ENCODE measurements at places on chromosomes 13 and 19.

- no peak for DNase-seq
Observed at GRCh38 chr19:47133021-47133471, 2.4 kb downstream of the SAE1 start.

DNA sequence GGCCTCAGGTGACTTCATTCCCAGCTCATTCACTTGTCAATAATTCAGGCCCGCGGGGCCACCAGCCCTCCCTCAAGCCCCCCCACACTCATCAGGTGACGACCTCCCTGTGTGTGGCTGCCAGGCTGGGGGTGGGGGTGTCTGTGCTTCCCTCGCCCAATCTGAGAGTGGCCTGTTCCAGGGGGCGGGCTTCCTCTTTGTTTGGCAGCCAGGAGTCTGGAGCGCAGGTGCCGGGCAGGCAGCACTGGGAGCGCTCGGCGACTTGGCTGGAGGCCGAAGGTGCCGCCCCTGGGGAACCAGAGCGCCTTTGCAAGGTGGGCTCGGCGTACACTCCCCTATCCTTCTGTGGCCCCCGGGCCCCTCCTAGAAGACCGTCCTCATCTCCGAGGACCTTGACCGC, 5.4 kb upstream of the ZNF98 start:
- DNase-seq, result no peak

- DNase-seq, result no peak
Observed at GRCh38 chr13:33860526-33860925, 42.6 kb downstream of the RFC3 start.

DNA sequence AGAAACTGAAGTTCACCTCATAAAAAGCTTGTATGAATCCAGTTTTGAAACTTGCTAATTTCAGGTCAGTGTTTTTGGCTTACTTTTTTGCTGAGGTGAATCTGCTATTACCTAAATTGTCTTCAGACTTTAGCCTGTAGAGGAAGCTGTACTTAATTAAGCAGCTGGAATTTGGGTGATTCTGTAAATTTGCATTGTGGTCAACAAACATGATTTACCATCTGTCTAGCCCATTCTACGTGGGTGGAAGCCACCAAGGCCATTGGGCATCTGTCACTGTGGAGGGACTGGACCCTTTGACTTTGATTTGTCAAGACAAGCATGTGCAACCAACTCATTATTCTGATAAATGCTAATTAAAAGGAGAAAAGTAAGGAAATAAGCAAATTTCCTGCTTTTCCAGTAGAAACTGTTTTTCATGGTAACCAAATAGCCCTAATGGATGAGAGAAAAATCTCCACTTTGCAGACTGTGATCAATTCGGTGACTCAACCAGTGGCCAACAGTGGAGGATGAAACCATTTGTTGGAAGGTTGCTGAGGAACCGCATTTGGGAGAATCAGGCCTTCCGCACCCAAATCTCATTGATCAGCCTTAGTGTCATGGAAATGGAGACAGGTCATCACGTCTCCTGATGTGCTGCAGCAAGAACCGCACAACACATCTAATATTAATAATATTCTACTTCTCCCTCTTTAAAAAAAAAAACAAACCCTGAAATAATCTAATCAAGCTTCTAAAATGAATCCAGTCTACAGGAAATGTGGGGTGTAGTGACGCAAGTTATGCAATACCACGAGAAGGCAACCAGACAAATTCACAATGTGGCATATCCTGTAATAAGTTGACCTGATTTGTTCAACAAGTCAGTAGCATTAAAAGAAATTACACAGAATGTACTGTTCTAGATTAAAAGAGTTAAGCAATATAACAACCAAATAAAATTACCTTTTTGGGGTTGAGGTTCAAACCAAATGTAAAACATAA, 54.3 kb downstream of the GARRE1 start:
- no peak for DNase-seq

GRCh38 chr13:44111701-44112100, 232.0 kb downstream of the LACC1 start:
- no peak for DNase-seq

DNA sequence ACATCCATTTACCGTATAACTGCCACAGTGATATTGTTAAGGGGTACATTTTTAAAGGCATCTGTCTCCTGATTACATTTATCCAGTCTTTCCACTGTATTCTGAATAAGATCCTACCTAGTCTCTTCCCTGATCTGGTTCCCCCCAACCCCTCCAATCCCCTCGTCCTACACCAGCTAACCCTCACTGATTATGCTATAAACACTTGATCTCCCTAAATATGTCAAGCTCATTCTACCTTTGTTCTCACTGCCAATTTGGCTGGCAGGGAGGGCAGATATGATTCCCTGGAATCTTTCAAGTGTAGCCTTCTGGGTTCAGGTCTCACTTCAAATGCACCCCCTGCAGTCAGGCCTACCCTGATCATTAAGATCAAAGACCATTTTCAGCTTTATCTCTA, 1379.8 kb upstream of the MIR17HG start:
- DNase-seq, result no peak

All from stimulated activated CD8-positive, alpha-beta memory T cell treated with anti-CD3 and anti-CD28 coated beads, Interleukin-15, amount 100 ng/mL, for 48 hours (primary cell).